ENCODE measurements at places on chromosomes 4 and X.

GRCh38 chr4:167826281-167826680 lies 266.1 kb upstream of the ANXA10 start:
- no peak for DNase-seq

DNA sequence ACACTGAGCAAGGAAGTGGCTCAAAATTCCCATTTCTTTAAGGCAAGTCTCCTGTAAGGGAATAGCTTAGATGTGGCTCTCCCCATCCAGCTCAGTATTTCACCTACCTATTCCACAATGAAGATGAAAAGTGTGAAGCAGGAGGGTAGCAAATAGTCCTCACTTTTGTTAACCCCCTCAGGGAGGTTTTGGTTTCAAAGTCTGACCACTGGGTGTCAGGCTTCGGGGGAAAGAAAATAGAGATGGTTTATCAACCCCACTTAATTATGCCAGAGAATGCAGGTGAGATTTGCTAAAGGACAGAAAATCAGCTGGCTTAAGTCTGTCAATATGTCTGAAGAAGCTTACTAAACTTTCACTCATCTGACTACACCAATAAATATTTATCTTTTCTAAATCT lies 69.5 kb downstream of the DHX15 start:
- DNase-seq = no peak

DNA sequence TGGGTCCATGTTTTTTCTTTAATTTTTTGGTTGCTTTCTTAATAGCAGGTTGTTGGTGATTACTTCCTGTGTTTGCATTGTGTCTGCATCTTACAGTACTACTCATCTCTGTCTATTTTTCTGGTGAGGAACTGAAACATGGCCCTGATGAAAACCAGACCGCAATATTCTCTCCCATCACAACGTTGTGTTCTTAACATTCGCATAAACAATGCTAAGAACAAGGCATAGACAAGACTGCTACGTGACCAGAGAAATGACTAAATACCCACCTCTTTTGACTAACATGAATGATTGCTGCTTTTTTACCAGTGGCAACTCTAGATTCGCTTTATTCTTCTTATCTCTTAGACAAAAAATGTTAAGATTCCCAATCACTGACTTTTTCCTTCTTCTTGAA lies 179.1 kb downstream of the GC start:
- no peak for DNase-seq

DNA sequence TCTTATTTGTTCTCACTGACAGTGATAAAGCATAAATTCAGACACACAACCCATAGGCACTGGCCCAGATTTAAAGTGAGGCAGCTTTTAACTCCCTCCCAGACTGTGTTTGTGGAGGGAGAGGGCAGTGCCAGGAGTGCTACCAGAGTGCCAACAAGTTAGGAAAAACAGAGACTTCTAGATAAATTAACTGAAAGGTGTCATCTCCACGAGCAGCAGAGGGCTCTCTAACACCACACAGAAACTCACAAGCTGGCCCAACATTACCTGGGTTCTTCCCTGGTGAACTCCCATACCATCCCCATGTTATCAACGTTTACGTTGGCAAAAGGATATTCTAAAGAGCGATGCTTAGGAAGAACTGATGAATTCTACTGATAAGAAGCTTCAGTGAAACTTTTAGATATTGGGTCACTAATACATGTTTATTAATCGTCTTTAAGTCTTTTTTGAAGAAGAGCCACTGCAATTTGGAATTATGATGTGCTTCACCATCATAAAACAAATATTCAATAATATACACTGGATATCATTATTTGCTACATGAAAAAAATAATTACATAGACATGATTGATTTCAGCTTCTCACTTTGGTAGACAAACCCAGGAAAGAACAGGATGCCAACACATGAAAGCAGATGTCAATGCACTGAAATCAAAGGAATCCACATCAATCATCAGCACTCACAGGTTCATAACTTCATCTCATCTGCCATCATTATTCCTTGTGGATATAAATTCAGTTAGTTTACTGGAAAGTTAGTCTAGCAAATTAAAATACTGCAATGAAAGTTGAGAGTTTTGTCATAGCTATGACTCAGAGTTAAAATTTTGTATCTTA lies 121.2 kb upstream of the NAP1L5 start:
- DNase-seq = no peak

DNA sequence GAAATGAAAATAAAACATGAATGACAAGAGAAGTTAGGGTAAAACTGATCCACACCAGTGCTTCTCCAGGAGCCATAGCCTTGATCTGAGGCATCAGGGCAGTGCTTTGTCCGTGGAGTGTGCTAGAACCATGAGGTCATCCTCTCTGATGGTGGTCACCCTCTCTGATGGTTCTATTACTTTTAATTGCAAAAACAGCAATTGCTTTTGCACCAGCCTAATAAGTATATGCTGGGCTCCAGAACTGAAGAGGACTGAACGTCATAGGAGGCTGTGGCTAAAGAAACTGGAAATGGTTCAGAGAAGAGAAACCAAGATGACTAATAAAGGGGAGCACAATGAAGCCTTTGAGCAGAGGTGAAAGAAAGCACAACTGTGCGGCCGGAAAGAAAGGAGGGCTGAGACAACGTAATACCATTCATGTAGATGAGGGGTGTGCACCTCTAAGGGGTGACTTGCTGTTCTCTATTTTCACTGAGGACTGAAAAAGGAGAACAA lies 17.0 kb upstream of the TMEM154 start:
- DNase-seq = no peak

GRCh38 chrX:2691543-2692220 lies 587 bp downstream of the CD99 start:
- DNase-seq = no peak

DNA sequence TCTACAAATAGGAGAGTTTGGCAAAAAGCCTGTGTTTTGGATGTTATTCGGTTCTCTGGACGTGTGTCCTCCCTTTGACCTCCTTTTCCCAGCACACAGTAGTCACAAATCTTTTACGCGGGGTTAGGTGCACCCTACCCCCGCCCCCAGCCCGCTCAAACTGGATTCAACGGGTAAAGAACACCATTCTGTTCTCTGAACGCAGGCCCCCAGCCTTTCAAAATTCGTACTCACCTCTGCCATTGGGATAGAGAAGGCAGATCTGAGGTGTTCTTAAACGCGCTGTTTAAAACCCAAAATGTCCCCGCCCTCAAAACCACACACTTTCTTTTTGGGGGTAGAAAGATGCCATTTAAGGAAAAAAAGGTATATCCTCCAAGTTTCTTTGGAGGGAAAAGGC lies 2.7 kb downstream of the LEF1 start:
- no peak for DNase-seq

- DNase-seq = no peak
These were observed 126.7 kb upstream of the RAI2 start for GRCh38 chrX:17987783-17988182.

- DNase-seq = no peak
These were observed 2.8 kb upstream of the TENM3 start for GRCh38 chr4:182240161-182241130.

DNA sequence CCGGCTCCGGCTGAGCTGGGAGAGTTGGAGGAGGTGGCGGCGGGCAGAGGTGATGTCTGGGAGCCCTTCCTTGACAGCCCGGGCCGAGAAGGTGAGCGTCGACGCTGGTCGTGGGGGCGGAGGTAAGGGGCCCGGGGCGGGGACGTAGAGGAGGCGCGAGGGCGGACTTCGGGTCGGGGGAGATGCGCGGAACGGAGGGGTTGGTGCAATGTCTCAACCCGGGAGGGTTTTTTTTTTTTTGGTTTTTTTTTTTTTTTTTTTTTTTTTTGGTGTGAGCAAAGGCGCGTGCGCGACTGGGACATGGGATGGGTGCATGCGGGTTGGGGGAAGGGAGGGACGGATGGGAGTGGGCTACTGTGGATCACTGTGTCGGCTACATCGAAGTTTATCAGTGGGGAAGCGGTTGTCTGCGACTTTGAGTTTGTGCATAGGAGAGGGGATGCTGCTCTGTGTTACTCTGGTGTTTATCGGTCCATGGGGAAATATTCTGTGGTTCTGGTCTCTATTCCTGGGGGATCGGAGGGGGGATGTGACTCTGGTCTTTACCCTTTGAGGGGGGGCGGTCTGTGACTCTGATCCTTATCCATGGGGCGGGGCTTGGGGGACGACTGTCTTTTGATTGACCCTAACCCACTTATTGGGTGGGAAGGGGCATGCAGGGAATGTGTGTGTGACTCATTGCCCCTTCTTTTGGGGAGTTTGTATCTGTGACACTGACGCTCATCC lies 537 bp downstream of the RBM10 start:
- DNase-seq = no peak
